ENCODE measurements at places on chromosomes 2 and 18. TPM values are rescaled to one million over a fixed set of nuclear protein-coding genes. Genes with fewer than 3 reads are reported as not detected.

DNA sequence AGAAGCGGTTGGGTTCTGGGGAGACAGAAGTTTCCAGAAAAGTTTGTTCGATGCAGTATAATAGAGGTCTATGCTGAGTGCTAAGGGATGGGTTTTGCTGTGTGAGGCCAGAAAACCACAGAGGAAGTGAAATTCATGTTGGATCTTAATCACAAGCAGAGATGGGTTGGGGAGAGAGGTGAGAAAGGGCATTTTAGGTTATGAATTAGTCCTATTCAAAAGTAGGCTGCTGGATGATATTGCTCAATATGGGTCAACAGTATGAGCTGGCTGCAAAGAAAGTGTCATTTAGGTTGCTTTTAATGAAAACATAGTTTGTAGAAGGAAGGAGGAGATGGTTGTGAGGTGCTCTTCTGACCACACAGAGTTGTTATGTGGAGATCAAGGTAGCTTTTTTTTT lies 118.8 kb upstream of the LHCGR start:
- DNase-seq, result no peak

GRCh38 chr2:114082731-114083433 lies 193.0 kb downstream of the ACTR3 start:
- no peak for DNase-seq

DNA sequence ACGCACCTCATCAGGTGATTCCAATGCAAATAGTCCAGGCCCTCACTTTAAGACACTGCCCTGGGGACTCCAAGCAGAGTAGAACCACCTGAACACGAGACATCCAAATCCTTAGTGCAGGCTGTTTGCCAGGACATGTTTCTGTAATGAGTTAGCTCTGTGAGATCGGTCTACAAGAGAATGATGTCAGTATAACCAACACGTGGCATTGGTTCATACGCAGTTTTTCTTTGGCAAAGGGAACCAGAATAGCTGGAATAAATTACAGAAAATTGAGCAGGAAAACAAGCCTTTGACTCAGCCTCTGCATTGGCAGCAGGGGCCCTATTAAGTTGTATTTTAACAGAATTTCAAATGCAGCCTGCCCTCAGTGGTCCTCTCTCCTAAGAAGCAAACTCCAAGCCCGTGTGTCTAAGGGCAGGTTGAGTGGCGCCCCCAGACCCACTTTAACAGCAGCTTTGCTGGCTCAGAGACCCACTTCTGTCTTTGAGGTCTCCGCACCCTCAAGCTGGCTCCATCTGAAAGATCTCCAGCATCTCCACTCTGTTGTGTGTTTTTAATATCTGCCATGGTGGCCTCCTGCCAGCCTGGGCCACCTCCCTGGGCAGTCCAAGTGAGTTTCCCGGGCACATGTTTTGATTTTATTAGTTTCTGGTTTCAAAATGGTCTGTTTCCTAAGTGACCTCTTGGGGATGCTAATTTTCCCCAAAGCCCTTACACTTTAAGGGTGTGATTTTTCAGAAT lies 61.3 kb downstream of the ALPK2 start:
- no peak for DNase-seq

GRCh38 chr2:77322431-77322830 lies 199.7 kb downstream of the LRRTM4 start:
- no peak for DNase-seq

- DNase-seq, result no peak
Measured at GRCh38 chr2:193276988-193277387, 1082.3 kb upstream of the TMEFF2 start.

The MYO5B gene
- total RNA-seq, result 95.2 TPM

The NEB gene
- total RNA-seq, result 0.31 TPM

Measured in upper lobe of left lung (tissue), 6 donors.